Natural killer cell treated with Interleukin-12 subunit alpha and Interleukin-12 subunit beta and Interleukin-15 and Interleukin-18, amount 100 ng/mL, for 72 hours (primary cell): ENCODE measurements at places on chromosomes 2 and 18.
A peak's percentile ranks its signal among the peaks of the same experiment; 100 is the strongest.

DNA sequence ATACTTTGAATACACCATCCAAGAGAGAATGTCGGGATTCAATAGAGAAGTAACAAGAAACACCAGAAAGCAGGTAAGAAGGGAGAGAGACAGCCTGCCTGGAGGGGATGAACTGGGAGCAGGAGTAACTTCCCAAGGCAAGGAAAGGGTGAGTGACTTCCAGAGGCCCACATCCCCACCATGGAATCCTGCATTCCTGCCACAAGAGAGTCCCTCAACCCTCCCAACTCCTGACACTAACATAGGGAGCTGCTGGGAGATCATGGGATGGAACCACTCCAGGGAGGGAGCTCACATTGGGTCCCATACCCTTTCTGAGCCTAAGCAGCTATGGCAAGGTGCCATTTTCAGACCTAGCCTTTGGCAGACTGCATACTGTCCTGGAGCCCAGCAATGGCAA, 5.5 kb upstream of the TMEM163 start:
- DNase-seq = no peak

- DNase-seq = no peak
Observed at GRCh38 chr2:152499896-152500735, 165.1 kb downstream of the FMNL2 start.

- peak; percentile 90 for DNase-seq
Observed at GRCh38 chr2:85405201-85406059, 4.7 kb downstream of the CAPG start.

DNA sequence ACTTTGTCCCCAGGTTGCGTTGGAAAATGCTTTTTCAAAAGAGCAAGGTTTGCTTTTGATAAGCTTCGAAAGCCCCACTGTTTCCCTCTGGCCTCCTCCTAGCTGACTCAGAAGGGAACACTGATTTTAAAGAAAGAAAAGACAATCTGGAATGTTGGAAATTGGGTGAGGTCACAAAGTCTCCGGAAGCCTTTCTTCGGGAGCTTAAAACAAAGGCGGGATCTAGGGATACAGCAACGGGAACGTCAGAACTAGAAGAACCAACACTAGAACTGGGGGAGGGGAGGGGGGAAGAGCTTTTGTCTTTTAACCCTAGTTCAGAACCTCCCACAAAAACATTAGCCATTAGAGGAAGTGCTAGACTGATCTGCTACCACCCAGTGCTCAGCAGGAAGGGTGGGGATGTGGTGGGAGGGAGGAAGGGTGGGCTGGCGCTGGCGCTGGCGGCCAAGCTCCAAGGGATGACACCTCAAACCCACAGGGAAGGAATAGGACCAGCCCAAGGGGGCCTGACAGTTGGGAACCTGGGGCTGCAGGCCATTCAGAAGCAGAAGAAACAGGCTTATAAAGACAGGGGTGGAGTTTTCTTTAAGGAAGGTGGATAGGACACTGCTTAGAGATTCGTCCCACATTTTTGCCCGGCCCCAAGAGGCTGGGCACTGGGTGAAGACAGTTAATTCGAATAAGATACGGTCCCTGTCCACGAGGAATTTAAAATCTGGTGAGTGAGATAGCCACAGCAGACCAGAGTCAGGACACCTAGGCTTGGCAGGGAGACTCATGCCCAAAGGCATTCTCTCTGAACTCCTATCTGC, 1.7 kb downstream of the TMSB10 start:
- no peak for DNase-seq

DNA sequence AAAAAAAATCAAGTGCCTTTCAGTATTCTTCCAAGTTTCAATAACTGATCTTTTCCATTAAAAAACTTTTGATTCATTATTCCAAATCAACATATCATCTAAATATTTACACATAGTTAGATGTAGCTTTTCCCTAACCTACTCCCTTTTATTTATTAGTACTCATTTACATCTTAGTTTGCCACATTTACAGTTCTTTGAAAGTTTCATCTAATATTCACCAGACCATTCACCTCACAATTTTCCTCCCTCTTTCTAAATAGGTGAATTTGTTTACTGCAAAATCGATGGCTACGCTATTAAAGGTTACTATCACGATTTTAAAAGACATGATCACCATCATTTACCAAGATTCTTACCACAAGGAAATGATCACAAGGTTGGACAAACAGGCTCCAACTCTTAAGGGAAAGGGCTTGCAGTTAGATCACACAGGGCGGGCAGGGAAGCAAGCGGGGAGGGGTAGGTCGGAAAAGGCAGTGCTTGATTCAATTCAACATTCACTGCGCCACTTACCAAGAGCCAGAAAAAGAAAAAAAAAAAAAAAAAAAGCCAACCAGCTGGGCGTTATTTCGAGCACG, 654 bp upstream of the MARCHF7 start:
- DNase-seq = no peak
